ENCODE measurements at places on chromosomes 6 and 20.
A peak's percentile ranks its signal among the peaks of the same experiment; 100 is the strongest.

DNA sequence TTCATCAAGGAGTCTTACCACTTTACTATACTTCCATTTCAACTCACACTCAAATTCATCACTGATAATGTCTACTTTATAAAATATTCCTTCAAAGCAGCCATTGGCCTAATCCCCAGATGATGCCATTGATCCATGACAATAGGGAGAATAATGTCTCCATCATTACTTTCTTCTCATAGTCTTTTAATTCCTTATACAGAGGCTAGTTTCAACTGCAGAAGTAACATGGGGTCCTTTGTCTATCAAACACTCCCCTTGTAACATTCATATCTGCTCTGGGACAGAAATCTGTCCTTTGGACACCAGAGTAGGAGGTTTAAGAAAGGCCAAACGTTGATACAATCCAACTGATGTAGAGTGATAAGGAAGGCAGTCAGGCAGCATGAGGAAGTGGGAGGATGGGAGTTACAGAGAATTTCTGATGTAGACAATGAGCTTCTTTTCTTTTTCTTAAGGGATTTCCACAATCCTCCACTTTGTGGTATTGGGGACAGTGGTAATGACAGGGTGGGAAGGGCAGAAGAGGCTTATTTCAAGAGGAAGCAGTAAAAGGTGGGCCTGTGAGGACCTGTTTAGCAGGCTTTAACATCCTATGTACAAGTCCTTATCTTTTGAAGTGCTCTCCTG, 18.9 kb upstream of the HLA-DOA start:
- DNase-seq = no peak

- DNase-seq = no peak
These were observed 16.2 kb downstream of the FRS3 start for GRCh38 chr6:41763470-41763869.

- no peak for DNase-seq
These were observed 1272.0 kb downstream of the HACE1 start for GRCh38 chr6:103587722-103588121.

DNA sequence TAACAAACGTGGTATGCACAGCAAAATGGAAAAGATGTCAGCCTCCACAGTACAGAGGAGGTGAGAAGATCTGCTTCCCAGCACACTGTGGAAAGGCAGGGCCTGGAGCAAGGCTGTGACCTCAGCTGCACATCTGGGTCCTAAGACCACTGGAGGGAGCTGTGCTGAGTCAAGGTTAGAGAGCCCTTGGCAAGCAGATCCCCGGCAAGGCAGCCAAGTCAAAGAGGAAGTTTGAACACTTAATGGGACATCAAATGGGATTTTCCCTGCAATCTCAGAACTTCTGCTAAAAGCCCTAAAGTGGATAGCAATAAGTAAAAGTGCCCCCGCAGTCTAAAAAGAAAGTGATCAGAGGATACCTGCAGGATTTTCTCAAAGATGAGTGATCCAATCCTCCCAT, 39.5 kb downstream of the UNC5CL start:
- peak; percentile 95 for DNase-seq

GRCh38 chr20:13493143-13493542, 145.6 kb downstream of the TASP1 start:
- DNase-seq = no peak

DNA sequence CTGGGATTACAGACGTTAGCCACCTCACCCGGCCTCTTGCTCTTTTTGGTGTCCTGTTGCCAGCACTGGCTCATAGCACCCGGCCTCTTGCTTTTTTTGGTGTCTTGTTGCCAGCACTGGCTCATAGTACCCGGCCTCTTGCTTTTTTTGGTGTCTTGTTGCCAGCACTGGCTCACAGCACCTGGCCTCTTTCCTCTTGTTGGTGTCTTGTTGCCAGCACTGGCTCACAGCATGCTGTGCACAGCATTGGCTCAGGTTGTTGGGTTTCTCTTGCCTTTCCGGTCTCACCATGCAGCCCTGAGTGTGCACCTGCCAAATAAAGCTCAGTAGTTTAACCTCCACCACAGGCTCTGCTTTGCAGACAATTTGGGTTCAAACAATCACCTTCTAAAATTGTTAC, 208.2 kb downstream of the THBS2 start:
- DNase-seq = no peak

DNA sequence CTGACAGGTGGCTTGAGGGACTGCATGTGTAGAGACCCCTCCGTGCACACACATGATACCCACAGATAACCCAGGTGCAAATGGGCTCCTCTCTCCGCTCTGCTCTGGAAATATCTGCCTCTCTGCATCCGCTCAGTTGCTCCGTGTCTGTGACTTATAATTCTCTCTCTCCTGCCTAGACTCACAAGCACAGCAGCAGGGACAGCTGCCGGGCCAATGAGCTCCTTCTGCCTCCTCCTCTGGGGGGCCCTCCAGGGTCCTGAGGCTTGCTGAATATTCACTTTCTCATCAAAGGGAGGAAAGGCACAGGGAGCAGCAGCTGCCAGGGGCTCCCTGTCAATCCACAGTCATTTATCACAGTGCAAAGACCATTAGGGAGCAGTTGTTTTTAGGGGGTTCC, 24.1 kb downstream of the LRFN2 start:
- DNase-seq = no peak

DNA sequence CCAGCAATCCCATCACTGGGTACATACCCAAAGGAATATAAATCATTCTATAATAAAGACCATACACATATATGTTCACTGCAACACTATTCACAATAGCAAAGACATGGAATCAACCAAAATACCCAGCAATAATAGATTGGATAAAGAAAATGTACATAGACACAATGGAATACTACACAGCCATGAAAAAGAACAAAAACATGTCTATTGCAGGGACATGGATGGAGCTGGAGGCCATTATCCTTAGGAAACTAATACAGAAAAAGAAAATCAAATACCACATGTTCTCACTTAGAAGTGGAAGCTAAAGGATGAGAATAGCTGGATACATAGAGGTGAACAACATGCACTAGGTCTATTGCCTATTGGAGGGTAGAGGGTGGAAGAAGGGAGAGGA, 674.6 kb downstream of the PHF3 start:
- DNase-seq = no peak

DNA sequence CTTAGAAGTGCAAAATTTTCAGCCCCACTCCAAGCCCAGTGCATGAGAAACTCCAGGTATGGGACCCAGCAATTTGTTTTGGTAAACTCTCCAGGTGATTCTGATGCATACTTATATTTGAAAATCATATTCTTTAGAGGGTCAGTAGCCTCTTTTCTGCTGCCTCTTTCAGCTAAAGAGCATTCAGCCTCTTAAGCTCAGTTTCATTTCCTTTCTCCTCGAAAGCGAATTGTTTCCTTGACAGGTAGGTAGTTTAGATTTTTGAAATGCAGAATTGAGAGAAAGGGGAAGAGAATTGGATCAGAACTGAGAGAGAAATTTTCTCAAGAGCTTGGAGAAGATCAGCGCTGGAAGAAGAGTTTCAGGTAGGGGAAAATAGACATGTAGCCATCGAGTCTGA, 995.8 kb upstream of the FLRT3 start:
- no peak for DNase-seq

GRCh38 chr6:44732243-44732642, 344.7 kb downstream of the CDC5L start:
- no peak for DNase-seq

DNA sequence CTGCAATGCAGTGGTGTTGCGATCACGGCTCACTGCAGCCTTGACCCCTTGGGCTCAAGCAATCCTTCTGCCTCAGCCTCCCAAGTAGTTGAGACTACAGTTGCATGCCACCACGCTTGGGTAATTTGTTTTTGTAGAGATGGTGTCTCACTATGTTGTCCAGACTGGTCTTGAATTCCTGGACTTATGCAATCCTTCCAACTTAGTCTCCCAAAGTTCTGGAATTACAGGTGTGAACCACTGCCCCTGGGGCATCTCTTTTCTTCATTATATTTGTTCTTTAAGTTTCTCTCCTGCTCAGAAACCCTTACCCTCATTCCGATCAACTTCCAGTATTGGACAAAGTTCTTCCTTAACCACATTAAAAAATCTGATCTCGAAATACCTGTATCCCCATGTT, 44.7 kb upstream of the DEK start:
- no peak for DNase-seq

GRCh38 chr6:106670236-106670635, 40.9 kb downstream of the QRSL1 start:
- DNase-seq = no peak

DNA sequence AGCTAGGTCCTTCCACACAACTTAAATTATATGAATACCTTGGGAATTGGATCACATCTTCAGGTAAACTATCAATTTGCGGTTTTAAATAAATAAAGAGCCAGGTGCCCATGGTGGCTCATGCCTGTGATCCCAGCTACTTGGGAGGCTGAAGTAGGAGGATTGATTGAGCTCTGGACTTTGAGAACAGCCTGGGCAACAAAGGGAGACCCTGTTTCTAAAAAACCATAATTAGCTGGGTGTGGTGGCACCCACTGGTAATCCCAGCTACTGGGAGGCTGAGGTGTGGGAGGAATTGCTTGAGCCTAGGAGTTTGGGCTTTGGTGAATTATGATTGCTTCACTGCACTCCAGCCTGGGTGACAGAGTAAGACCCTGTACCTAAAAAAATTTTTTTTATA, 3.4 kb downstream of the GMNN start:
- DNase-seq = no peak

GRCh38 chr6:163759542-163759941, 345.0 kb downstream of the QKI start:
- no peak for DNase-seq

- DNase-seq = no peak
These were observed 7.9 kb upstream of the SIRPA start for GRCh38 chr20:1887321-1887720.

GRCh38 chr20:8862092-8862491, 206.8 kb upstream of the PLCB4 start:
- no peak for DNase-seq

- peak; percentile 50 for DNase-seq
These were observed 59.5 kb downstream of the UTRN start for GRCh38 chr6:144344646-144345045.

DNA sequence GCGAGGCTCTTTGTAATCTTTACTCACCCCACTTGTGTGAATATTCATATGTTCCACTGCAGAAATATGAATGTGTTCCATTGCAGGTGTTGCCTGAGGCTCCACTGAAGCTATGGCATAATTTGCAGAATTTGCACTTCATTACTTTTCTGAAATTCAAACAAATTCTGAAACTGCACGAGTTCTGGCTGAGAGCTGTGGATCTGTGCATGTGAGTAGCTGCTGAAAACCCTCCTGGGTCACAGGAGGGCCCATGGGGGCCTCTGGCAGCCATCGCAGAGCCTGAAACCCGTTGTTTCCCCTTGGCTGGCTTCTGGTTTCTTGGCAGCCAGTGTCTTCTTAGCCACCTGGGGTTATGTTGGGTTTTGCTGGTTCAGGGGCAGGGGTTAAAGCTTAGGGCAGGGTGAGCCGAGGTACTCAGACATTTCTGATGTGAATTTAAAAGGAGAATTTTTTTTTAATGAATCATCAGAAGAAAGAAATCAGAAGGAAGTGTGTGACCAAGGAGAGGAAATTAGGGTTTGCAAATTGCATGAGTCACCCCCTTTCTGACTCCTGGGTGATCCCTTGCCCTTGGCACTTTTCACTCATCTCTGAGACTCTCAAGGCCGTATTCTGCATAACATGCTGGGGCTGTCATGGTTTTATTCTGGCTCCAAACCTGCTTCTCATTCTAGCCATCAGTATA, 40.6 kb downstream of the TOX2 start:
- DNase-seq = peak; percentile 89

DNA sequence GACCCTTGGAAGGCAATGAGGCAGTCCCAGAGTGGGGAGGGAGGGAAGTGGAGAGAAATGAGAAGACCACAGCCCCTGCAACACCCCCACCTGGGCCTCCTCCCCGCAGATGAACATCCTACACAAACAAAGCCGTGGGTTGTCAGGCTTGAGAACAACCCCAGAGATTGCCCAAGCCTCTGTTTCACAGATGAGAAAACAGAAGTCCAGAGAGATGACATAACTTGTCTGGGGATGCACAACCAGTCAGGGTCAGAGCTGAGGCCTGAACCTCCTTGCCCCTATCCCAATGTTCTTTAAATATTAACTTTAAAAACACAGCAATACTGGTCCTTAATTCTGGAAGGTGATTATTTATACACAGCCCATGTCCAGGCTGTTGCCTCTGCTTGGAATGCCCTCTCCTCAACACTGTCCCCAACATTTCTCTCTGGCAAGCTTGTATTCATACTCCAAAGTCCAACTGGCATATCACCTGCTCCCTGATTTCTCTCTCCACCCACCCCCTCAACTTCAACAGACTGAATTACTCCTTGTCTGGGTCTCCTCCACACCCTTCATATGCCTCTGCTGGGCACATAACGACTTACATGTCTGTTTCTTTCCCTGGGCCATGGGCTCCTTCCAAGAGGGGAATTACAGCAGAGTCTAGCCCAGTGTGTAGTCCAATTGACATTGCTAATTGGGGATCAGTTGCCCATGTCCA, 135.5 kb upstream of the LRFN2 start:
- DNase-seq = peak; percentile 73

DNA sequence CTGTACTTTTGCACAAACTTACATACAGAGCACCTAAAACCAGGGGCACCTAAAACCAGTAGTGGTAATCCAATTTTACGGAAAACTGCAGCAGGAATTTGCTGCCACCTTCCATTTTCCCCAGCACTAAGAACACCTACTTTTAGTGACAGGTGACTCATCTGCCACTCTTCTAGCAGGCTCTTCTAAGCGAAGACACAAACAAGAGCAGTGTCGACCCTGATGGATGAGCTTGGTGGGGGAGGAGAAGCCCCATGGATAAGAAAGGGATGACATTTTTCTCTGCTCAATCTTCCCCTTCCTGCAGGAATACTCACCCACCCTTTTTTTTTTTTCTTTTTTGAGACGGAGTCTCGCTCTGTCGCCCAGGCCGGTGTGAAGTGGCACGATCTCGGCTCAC, 116.9 kb downstream of the GMPR start:
- no peak for DNase-seq

DNA sequence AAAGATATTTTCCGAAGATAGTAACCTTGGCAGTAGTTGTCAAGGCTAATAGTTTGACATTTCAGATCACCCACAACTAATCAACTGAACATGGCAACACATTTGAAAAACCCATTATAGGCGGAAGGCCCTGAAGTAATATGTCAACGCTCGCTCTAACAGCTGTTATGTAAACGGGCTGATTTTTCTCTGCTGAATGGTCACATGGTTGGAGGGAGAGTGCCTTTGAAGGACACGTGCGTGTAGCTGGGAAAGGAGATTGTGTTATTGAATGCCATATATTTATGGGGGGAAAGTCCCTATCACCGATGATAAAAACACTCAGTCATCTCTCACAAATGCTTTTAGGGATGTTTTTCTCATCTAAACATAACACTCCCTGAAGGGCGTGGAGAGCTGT, 160.0 kb upstream of the RALGAPA2 start:
- no peak for DNase-seq

DNA sequence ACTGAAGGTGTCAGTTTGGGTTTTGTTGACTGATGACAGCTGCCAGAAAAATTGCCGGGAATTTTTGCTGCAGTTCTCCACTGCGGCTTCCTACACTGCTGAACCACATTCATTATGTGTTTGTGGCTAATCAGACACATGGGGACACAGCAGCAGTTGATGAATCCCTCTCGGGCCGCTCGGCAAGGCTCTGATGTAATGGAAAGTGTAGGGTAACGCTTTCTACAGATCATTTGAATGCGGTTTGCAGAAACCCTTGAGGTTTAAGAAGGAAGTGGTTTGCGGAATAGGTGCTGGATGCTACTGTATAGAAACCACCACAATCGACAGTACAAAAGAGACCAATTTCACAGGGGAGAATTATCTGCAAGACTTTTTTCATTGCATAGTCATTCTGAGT, 138.7 kb upstream of the SASH1 start:
- peak; percentile 59 for DNase-seq

All from suppressor macrophage treated with lipopolysaccharide for 1 hour (primary cell).